Hematopoietic multipotent progenitor cell (in vitro differentiated cells): ENCODE measurements at places on chromosomes 2 and 18.

DNA sequence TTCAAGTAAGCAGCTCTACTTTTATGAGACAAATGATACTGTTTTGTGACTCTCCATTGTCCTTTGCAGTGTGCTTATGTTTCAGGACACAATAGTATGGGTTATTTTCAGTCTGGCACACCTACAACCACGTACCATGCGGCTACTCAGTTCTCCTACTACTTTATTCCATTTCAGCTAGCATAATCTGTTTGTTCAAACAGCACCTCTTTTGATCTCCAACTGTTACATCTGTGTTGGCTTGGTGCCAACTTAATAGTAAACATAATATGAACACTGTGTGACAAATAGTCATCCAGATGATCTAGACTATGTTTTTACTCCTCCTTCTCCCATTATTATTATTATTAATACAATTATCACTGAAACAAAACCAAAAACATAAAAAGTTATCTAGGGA lies 40.5 kb downstream of the MYO3B start:
- DNase-seq = no peak

GRCh38 chr18:66972681-66973080 lies 368.8 kb upstream of the CDH19 start:
- no peak for DNase-seq

GRCh38 chr2:37843556-37843955 lies 81.5 kb upstream of the RMDN2 start:
- no peak for DNase-seq

DNA sequence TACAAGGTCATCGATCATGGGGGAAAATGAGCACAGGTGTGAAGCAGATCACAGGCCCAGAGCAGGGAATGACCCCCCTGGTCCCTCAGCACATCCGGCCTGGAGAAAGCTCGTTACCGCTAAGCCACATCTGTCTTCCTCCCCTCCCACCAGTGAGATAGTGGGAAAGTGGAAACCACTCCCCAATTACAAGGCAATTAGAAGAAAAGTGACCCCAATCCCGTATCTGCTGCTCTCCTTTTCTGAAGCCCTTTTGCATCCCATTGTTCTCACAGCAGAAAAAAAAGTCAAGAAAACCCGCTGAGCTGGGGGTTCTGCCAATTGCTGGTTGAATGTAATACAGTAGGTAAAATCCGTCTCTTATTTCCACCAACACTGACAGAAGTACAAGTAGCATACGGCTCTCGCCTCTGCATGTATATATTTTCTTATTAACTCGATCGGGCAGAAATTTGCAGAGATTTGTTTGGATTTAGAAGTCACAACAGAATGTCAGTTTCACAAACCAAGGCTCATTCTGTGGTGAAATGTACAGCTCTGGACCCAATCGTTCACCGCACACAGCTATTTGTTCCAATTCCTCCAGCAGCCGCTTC lies 287.0 kb downstream of the TCF4 start:
- DNase-seq = no peak
